ENCODE measurements at places on chromosomes 7 and 10.

- no peak for DNase-seq
Observed at GRCh38 chr10:61981460-61981859, 80.0 kb downstream of the ARID5B start.

DNA sequence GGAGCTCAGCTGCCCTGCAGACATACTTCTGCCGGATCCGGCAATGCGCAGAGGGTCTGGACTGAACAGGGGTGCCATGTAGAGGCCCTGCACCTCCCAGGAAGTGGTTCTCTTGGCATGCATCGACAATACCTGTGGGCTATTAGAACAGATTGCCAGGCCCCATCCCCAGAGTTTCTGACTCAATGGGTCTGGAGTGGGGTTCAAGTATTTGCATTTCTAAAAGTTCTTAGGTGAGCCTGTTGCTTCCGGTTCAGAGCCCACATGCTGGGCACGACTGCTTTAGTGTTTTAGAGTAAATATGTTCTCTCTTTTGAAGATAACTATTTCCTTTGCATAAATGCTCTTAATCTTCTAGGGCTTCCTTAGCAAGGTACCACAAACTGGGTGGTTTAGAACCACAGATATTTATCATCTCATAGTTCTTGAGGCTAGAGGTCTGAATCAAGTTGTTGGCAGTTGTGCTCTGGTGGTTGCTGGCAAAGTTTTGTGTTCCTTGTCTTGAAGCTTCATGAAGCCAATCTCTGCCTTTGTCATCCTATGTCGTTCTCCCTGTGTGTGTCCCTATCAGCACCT lies 435.5 kb downstream of the TCERG1L start:
- no peak for DNase-seq

DNA sequence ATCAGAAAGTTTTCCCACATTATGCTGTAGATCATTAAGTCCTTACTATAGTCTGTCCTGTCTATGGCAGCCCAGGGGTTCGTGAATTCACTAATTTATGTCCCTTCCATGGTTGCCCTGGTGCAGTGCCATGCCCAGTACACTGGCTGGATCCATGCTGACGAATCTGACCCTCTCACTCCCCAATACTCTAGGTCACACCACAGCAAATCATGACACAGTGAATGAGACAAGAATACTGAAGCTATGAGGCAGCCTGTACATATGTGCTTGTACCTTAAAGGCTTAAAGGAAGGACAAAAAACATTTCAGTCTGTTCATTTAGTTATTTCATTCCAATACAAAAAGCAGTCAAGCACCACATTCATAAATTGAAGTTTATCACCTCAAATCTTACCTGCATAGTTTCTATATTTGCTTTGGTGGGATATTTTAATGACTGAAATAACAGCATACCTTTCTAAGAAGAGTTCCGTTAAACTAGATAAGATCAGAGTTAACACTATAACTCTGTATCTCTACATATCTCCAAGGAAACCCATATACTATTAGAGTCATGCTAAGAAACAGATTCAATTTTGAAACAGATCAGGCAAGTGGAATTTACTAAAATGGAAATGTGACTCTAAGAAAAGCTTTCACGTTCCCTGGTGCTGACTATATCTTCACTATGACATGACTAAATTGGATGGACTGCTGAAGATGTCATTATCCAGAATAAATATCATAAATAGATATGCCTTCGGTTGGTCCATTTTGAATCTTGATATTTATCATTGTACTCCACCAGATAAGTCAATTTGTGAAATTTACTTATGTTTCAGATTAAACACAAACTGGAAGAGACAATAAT lies 36.7 kb downstream of the OSBPL3 start:
- no peak for DNase-seq

- no peak for DNase-seq
Observed at GRCh38 chr10:70807556-70807955, 8.2 kb upstream of the SGPL1 start.

DNA sequence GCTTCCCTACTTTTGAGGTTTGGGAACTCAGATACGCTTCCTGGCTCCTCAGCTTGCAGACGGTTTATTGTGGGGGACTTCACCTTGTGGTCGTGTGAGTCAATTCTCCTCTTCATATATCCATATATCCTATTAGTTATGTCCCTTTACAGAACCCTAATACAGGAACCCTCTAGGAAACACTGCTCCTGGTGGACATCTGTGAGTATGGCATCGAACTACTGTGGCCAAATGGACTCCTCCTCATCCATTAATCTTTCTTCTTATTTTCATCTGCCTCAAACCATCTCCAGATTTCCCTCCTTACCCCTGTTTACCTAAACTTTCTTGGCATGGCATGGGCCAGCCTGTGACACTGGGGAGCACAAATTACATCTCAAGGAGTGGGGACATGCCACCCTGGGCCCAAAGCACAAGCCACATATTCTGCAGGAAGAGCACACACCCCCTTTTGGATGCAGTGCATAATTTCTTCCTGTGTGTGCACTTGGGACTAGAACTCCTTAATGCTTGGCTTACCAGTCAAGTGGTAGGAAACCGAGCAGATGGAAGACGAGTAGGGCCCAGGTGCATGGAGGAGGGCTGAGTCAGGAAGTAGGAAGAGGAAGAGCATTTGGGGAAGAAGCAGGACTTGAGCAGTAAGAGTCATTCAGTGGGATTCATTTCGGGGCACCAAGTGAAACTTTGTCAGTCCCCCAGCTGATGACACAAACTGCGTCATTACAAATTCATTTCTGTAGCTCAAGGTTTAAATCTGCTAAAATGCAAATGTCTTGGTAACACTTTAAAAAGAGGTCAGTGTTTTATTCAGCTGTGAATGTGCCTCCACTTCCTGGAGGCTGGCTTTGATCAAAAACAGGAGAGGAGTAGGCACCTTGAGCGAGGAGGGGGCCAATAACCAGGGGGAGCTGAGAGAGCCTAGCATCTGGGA lies 80.8 kb upstream of the PLXNA4 start:
- no peak for DNase-seq

GRCh38 chr7:101828301-101829020 lies 11.0 kb downstream of the CUX1 start:
- DNase-seq = no peak

- no peak for DNase-seq
Observed at GRCh38 chr10:22992621-22993020, 64.8 kb downstream of the ARMC3 start.

Measured in activated CD4-positive, alpha-beta T cell treated with anti-CD3 and anti-CD28 coated beads, Interleukin-2, amount 50 U/mL, for 4 hours (primary cell).